ENCODE measurements at places on chromosomes 3 and 15.

DNA sequence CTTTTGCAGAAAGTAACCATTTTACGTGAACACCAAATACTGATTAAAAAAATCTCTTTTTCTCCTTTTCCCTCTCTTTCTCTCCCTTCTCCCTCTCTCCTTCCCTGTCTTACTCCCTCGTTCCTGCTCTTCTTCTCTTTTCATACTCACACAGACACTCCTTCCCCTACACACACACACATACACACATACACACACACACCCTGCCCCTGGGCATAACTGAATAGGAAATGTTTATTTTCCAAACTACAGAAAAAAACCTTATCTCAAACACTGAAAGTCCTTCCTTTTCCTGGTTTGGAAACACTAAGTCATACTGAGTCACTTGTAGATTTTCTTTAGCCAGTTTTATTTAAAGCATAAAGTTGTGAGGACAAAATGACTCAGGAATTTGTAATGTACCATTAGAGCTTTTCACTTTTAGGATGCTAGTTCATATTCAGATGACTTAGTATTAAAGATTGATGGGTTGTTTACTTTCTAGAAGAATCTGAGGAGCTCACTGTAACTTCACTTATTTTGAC lies 62.4 kb downstream of the MBNL1 start:
- DNase-seq = no peak

DNA sequence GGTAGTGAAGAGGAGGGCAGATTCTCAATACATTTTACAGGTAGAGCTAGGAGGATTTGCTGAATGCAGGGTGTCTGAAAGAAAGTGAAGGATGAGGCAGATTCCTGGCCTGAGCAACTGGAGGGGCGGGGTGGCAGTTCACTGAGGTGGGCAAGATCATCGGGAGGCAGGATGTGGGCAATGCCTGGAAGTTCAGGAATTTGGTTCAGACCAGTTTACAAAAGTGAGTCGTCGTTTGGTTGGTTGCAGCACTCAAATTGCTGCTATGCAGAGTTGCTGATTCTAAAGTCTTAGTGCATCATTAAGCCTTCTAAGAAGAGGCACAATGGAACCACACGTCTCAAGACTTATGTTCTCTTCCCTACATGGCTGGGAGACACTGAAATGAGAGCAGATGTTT lies 134.0 kb downstream of the MFSD1 start:
- DNase-seq = no peak

- DNase-seq = no peak
Measured at GRCh38 chr15:25238716-25239470, 199.9 kb downstream of the UBE3A start.

DNA sequence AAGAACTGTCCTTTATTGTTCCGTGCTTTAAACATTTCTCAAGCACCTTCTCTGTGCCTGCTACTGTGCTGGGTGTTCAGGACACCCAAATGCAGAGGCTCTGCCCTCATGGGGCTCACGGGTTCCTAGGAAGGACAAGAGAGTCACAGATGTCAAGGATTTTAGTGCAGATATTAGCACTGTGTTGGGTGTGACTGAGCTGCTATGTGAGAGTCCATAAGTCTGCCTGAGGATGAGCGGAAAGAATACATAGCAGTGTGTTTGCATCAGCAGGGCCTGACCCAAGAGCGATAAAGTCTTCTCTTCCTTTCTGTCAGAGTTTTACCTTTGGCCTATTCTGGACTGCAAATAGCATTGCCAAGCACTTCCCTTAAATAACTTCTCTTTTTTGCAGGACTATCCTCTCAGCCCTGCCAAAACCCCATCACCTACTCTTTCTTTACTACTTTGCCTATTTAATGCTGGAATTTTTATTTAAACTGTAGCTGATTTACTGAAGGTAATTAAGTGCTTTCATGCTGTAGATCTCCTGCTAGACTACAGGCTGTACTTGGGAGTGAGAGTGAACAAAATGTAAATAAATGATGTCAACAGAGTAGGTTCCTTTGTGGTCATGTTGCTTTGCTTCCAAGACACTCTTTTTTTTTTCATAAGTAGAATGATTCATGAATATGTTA lies 459.4 kb upstream of the TPRG1 start:
- no peak for DNase-seq

DNA sequence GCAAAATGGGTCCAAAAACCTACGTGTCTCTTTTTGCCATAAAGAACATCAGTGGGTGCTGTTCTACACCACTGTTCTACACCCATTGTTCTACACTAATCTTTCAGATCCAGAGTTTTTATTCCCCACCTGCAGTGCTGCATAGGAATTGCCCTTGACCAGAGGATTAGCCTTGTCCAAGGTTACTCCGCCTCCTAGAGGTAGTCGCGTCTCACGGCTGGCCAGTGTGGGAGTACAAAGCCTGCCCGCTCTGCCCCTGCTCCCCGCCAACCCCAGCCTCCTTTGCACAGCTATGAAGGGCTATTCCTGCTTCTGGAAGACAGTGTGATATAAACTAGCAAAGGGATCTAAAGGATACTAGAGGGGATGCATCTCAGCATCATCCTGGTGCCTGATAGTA lies 222.1 kb upstream of the LMCD1 start:
- no peak for DNase-seq

- DNase-seq = no peak
Measured at GRCh38 chr3:146650691-146651442, 45.7 kb upstream of the PLSCR5 start.

GRCh38 chr3:58261954-58262666 lies 24.5 kb downstream of the ABHD6 start:
- DNase-seq = no peak

- DNase-seq = no peak
Measured at GRCh38 chr3:171285287-171285686, 174.9 kb downstream of the TNIK start.

- DNase-seq = no peak
Measured at GRCh38 chr3:14001136-14001535, 121.3 kb upstream of the WNT7A start.

DNA sequence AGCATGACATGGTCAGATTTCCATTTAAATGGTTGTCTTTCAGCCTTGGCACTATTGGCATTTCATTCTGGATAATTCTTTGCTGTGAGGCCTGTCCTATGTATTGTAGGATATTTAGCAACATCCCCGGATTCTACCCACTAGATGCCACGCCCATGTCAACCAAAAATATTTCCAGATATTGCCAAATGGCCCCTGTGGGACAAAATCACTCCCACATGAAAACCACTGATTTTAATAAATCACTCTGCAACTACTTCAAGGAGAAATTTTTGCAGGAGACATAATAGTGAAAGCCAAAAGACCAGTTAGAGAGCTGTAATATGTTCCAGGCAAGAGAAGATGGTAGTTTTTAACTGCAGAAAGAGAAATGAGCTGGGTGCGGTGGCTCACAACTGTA lies 55.9 kb upstream of the RARB start:
- no peak for DNase-seq

- no peak for DNase-seq
Measured at GRCh38 chr3:180362081-180362480, 239.9 kb upstream of the TTC14 start.

DNA sequence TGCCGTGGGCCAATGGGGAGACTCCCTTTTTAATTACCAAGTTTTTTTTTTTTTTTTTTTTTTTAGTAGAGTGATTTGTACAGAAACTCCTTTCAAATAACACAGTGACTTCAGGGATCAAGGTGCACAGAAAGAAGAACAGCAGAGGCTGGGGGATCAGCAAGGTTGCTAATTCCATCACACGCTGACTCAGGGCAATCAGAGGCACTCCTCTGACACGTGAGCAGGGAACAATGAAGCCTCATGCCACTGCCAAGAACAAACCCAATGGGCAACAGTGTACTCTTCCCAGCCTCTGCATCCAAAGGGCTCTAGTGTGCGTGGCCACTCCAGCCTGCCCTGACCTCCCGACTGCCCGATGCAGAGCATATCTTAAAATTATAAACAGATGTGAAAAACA lies 186.7 kb upstream of the WNT5A start:
- no peak for DNase-seq

GRCh38 chr3:158912621-158913020 lies 110.8 kb downstream of the MFSD1 start:
- no peak for DNase-seq

DNA sequence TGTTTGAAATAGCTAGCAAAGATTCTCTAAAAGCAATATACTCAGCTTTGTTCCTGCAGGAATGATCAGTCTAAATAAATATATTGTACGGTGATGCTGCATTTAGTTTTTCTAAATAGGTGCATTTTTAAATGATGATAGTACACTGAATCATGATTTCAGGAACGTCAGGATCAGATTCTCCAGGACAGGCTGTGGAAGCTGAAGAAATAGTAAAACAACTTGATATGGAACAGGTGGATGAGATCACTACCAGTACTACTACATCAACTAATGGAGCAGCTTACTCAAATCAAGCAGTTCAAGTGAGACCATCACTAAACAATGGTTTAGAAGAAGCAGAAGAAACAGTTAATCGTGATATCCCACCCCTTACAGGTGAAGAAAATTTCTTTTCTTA lies 46.3 kb upstream of the EIF3J start:
- no peak for DNase-seq

- no peak for DNase-seq
Measured at GRCh38 chr15:77533578-77534430, 98.9 kb downstream of the LINGO1 start.

DNA sequence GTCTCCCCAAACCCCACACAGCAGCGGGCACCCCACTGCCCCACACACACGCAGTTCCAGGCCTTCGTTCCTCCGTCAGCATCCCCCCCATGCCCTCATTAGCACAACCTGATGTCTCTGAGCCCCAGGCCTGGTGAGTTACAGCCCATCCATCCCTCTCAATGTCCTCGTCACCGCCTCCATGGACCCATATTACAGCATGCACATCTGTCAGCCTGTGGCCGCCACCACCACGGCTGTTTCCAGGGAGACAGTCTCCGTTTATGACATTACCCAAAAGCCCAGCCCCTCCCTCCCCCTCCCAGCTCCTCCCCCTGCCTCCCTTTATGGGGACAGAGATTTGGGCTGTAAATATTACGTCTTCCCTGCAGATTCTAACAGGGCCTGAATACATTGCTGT lies 143.1 kb upstream of the LINGO1 start:
- no peak for DNase-seq

DNA sequence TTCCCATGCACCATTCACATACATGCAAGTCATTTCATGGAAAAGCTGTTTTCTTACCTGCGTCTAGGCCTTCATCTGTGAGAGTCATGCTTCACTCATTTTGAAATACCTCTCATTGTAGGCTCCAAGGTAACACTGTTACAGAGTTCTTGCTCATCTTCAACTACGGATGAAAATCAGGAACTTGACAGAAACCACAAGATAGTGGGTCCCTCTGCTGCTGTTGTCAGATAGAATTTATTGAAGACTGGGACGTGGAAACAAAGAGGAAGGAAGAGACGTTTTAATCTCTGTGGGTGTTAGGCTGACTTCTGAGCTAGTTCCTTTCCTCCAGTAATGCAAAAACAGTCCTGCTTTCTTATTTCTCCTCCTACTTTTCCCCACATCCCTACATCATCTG lies at the start of gene P2RY14:
Gene P2RY14, minus strand, starts transcription at position 313 of the 400 bp plus-strand sequence. CDS start 64,226 bp downstream, outside the sequence.
- DNase-seq = no peak

- no peak for DNase-seq
Measured at GRCh38 chr3:154125378-154126030, 4.3 kb downstream of the ARHGEF26 start.

DNA sequence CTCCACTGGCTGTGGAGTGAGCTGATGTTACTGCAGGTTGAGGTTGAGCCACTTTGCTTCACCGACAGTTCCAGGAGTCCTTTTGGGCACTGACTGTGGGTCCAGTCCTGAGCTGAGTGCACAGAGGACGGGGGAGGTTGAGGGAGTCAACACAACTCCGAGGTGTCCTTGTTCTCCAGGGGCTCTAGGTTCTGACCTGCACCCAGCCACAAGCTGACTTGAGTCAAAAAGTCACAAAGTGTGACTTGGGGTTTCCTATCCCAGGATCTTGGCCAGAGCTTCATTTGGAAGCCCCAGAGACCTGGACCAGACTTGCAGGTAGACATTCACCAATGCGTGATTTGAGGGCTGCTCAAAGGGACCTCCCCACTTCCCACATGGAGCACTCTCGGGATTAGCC lies 95.0 kb downstream of the FAM43A start:
- DNase-seq = no peak

GRCh38 chr3:112671930-112672715 lies 31.2 kb upstream of the CCDC80 start:
- DNase-seq = no peak

GRCh38 chr3:12194669-12195161 lies 36.0 kb upstream of the TIMP4 start:
- DNase-seq = peak; percentile 22

GRCh38 chr3:107258300-107258699 lies 118.9 kb upstream of the CCDC54 start:
- no peak for DNase-seq

DNA sequence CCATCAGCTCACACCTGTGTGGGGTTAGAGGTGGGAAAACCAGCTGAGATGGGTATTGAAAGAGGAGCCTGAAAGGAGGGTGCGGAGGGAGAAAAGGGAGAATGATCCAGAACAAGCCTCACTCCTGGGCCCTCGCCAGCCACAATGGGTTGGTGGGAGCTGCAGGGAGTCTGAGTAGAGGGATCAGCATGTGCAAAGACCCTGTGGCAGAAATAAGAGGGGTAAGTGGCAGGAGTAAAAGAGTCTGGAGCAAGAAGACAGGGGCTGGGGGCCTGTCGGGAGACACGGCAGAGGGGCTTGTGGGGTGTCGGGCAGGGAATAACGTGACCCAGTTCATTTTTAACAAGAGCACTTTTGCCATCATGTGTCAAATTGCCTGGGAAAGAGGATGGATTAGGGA lies 34.0 kb downstream of the CCDC33 start:
- no peak for DNase-seq

DNA sequence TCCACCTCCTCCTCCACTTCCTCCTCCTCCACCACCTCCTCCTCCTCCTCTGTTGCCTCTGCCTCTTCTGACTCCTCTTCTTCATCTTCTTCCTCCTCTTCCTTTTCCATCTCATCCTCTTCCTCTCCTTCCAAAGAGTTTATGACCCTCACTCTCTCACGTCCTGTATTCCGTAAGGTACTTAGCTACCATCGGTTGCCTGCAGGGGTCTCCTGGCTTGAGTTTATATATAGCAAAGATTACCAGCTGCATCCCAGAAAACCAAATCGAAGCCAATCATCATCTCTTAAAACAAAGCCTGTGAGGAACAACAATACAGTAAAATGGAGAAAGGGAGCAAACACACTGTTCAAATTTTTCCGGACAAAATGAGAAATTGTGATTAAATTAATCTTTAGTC lies 317.4 kb downstream of the C3orf38 start:
- no peak for DNase-seq

DNA sequence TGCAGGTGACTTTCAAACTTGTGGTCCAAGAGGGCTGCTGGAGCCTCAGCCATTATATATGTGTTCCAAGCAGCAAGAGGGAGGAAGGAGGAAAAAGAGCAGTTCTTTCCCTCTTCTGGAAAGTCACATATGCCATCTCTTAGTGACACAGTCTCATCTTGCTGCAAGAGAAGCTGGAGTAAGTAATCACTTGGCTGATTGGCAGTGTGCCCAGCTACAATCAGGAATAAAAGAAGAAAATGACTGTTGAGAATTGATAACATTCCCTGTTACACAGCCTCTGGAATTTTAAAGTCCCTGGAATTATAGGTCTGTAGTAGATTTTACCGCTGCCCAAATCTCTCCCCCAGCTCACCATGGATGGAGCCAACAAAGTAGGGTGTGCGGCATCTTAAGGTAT lies 31.4 kb upstream of the LYZL4 start:
- DNase-seq = no peak

All from stimulated activated CD4-positive, alpha-beta T cell treated with anti-CD3 and anti-CD28 coated beads, Interleukin-12 subunit alpha, Interleukin-12 subunit beta, amount 100 ng/mL, for 4 hours (primary cell).